ENCODE measurements at places on chromosomes 2 and 18.

GRCh38 chr18:71079606-71080005 is 790.8 kb downstream of the SOCS6 start:
- no peak for DNase-seq

- no peak for DNase-seq
Measured at GRCh38 chr2:9390151-9390850, 33.0 kb downstream of the ITGB1BP1 start.

- no peak for DNase-seq
Measured at GRCh38 chr2:207051385-207051965, 112.2 kb downstream of the CPO start.

DNA sequence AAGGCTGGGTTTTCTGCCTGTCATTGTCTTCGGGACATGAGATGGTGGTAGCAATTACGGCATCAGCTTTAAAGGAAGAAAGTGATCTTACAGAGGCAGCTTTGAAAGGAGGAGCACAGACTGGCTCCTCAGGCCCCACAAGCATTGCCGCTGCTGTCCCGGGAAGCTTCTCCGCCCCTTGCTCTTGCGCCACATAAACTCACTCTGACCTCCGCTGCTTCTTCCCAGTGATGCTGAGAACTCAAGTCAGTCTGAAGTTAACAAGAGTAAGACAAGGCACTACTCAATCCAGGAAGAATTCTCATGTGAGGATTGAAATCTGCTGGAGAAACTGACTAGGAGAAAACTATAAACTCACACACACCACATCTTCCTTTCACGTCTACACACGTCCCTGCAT is 112.4 kb upstream of the RIOK3 start:
- DNase-seq = no peak

GRCh38 chr2:73110168-73111072 is 2.3 kb downstream of the RAB11FIP5 start:
- no peak for DNase-seq

DNA sequence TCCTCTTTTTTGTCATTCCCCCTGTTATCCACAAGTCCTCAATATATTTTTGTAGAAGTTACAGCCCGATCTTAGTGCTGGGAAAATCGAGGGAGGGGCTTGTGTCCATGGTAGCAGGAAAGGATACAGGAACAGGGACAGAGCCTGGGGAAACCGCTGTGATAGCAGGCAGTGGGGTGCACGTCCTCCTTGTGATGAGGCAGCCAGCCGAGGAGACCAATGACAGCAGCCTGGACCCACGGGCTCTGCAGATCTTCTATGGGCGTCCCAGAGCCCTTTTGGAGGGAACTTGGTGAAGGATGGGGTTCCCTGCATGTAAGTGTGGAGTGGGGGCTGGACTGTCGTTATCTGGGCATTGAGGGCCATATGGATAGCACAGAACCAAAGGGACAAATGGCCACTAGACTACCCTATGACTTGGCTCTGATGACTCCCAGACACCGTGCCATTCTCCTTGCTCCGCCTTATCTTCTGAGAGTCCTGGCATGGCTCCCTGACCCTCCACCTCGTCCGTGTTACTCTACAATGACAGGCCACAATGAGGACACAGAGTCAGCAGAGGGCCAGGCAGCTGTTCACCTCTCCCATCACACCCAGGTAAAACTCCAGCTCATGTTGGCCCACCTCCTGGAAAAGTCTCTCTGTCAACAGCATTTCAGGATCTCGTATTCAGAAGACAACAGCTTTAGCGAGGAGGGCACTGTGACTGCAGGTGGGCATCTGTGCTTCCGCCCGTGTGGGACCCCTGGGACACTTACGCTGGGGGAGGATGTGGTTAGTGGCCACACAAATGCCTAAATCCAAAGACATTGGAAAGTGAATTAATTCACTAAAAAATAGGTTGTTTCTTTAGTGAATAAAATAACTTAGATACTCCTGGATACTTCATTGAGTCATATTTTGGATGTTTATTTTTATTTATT is 100.1 kb downstream of the VAPA start:
- no peak for DNase-seq

GRCh38 chr18:38576916-38577315 is 1011.3 kb upstream of the CELF4 start:
- DNase-seq = no peak

DNA sequence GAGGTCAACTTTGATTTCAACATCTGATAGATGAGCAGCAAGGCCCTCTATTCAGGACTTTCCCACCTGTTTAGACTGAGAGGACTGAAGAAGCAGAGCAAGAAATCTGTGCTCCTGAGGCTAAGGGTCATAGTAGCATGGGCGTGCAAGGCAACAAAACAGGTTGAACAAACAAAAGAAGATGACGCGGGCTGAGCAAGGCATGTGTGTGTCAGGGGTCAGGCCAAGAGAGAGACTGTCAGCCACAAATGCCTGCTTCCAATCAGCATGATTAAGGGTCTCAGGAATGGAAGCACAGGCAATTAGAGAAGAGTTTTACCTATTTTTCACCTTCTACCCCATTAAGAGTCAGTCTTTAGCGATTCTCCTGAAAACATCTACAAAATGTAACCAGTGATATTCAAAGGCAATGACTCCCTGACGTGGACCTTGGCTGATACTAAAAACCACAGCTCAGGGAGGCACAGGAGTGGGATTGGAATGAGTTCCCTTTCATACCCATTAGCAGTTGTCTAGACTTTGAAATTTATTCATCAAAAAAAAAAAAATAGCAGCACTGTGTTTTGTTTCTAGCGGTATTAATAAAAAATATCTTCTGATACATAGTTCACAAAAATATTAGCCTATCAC is 81.9 kb downstream of the DYNAP start:
- DNase-seq = no peak
